Stimulated activated CD4-positive, alpha-beta T cell treated with anti-CD3 and anti-CD28 coated beads, Interleukin-1b, Interleukin-23, amount 100 ng/mL, for 4 hours (primary cell): ENCODE measurements at places on chromosomes 13 and 19.
A peak's percentile ranks its signal among the peaks of the same experiment; 100 is the strongest.

GRCh38 chr13:101529422-101529821 is 76.9 kb downstream of the ITGBL1 start:
- no peak for DNase-seq

GRCh38 chr13:41520016-41520659 is 62.8 kb downstream of the RGCC start:
- no peak for DNase-seq

DNA sequence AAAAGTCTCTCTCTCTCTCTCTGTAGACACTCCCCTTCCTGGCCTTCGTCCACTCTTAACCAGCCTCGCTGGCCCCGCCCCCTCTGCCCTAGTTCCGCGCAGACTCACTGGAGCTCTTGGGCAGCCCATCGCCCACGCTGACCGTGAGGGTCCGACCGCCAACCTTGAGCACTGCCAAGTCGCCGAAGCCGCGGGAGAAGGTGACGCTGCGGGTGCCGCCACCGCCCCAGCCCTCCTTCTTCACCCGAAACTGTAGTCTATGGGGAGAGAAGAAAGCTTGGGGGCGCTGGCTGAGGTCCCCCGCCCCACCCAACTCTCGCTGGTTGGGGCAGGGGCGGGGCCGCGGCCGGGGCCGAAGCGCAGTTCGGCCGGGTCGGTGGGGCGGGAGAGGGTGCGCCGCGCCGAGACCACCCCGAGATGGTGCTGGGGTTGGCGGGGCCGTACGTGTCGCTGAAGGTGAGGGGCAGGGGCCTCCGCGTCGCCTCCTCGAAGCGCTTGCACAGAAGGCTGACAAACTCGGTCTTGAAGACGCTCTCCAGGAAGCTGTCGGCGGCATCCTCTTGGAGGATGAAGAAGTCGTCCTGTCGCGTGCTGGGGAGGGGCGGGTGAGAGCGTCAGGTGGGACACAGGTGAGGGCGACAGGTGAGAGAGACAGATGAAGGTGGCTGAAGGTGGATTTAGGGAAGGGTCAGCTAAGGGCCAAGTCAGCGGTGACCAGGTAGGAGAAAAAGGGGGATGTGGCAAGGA is 12.6 kb upstream of the ZNF414 start:
- DNase-seq: no peak

- DNase-seq: no peak
Observed at GRCh38 chr13:113288880-113289279, 8.2 kb upstream of the LAMP1 start.

- DNase-seq: no peak
Observed at GRCh38 chr19:29189033-29189360, 24.0 kb downstream of the UQCRFS1 start.

GRCh38 chr13:113959198-113959597 is 14.7 kb downstream of the C13orf46 start:
- DNase-seq: no peak

DNA sequence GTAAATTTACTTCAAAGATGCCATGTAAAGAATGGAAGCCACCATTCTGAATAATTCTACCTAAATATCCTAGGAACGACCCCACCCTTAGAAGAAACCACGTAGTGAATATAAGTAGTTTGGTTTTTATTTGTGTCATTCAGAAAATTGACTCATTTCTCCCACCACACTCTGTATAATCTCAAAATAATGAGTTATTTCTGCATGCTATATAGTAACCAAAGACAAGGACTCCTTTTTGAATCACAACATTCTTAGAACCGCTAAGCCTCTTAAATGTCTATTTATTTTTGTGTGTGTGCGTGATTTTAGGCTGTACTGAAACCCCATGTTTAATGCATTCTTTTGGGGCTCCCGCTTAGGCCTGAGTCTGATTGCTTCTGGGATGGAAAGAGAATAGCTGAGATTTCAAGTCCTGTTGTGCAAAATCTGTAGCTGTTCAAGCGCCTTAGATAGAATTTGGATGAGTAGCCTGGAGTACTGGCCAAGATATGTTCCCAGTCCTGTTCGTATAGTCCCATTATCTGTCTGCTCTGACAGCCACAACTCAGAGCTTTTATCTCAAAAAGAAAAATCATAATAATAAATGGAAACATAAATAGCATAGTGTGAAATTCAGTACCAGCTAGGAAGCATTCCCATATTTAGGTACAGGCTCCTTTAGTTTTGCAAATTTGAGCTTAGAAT is 532.4 kb upstream of the NBEA start:
- DNase-seq: no peak

DNA sequence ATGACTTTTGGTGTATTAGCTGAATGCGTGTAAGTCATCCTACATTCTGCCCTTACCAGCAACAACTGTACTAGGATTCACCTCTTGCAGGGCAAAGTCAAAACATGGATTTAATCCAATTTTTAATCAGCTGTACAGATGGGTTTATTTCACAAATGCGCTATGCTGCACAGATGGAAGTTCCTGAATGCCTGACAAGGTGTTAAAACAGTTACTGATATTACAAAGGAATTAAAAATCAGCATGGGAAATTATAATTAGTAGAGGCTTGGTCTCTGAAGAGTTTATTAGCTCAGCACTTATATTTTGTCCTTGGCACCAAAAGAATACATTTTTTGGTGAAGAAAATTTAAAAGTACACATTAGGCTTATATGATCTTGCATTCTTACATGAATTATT is 448.9 kb downstream of the PCDH9 start:
- DNase-seq: no peak

- DNase-seq: no peak
Observed at GRCh38 chr13:106597749-106598395, 29.9 kb upstream of the ARGLU1 start.

GRCh38 chr13:100809129-100809390 is 134.5 kb upstream of the TMTC4 start:
- DNase-seq: no peak

DNA sequence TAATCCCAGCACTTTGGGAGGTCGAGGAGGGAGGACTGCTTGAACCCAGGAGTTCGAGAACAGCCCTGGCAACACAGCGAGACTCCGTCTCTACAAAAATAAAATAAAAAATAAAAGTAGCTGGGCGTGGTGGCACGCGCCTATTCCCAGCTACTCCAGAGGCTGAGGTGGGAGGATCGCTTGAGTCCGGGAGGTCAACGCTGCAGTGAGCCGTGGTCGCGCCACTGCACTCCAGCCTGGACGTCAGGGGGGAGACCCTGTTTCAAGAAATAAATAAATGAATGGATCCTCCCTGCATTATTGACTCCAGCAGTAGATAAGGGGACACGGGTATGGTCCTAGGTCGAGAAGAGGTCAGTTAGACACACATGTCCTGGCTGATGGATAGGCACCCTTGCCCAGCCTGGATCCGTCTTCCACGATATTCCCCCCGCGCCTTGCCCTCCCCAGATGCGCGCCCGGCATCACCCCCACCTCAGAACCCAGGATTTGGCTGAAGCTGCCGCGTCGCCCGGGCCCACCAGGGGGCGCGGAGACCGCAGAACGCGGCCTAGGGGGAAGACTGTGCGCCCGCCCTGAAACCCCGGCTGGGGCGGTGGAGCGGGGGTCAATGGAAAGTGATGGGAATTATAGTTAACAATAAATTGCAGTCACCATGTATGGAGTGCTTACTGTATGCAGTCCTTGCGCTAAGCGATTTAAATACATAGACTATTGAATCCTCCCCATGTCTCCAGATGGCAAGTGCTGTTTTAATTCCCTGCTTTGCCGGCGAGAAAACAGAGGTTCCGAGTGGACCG is 2.1 kb upstream of the HOOK2 start:
- peak; percentile 83 for DNase-seq

DNA sequence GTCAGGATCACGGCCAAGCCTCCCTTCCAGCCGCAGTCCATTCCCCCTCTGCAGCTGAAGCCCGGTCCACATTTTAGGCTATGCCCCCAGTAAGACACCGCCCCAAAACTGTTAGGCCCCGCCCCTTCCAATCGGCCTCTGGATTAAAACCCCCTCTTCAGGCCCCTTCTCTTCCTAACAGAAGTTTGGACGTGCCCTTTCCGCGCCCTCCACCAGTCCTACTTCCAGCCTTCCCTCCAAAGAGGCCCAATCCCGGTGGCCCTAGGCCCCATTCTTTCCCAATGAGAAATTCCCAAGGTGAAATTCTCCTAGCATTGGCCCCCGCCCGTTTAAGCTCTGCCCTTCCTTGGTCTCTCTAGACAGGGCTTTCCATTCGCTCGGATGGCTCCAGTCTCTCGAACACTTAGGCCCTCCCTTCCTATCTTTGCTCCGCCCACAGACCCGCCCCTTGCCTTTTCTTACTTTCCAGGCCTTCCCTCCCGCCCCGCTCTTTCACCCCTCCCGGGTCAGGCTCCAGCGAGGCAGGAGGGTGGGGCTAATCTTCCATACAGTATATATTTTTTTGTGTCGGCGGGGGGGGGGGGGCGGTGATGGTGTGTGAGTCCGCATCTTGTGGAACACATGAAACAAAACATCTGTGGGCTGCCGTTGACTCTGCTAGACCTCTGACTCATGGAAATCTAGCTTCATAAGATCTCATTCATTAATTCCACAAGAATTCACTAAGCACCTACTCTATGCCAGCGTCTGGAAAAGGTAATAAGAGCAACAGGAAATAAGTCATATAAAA is 13.6 kb downstream of the LTBP4 start:
- DNase-seq: peak; percentile 97

GRCh38 chr13:111316161-111316730 is 4.2 kb upstream of the TEX29 start:
- DNase-seq: no peak

DNA sequence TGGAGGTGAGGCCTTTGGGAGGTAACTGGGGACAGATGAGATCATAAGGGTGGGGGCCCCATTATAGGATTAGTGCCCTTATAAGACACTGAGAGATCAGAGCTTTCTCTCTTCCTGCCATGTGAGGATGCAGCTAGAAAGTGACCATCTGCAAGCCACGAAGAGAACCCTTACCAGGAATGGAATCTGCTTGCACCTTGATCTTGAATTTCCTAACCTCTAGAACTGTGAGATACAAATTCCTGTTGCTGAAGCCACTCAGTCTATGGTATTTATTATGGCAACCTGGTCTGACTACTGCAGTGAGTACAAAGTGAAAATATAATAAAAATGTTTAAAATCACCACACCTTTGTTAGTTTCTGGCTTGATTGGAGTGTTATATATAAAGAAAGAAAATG is 388.0 kb downstream of the LMO7 start:
- no peak for DNase-seq

DNA sequence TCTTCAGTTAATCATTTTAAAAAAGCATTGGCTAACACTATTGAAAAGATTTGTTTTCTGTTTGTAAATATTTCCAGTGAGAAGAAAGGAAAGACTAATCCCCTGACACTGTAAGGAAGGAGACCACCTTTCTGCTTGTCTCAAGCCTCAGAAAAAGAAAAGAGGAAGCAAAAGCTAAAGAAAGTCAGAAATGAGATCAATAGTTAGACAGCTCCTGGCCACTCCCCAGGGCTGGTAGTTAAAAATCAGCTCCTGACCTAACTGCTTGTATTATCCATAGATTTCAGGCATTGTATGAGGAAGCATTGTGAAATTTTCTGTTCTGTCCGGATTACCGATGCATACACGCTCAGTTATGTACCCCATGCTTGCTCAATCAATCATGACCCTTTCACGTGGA is 76.6 kb downstream of the ZNF486 start:
- DNase-seq: no peak

DNA sequence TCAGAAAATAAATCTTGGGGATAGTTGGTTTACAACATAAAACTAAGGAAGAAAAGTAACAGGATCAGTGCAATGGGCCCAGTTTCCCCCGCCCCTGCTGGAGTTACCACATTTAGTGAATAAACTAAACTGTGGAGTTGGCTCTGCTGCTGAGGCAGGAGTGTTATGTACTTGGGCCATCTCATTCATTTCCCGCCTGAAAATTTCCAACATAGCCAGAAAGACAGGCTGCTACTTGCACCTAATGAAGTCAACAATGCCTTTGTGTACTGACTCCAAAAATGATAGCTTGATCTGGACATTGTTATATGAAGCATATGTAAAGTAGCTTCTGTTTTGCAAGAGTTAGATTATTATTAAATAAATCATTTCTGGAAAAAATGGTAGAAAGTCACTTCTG is 7.9 kb upstream of the RNASEH2B start:
- DNase-seq: no peak

DNA sequence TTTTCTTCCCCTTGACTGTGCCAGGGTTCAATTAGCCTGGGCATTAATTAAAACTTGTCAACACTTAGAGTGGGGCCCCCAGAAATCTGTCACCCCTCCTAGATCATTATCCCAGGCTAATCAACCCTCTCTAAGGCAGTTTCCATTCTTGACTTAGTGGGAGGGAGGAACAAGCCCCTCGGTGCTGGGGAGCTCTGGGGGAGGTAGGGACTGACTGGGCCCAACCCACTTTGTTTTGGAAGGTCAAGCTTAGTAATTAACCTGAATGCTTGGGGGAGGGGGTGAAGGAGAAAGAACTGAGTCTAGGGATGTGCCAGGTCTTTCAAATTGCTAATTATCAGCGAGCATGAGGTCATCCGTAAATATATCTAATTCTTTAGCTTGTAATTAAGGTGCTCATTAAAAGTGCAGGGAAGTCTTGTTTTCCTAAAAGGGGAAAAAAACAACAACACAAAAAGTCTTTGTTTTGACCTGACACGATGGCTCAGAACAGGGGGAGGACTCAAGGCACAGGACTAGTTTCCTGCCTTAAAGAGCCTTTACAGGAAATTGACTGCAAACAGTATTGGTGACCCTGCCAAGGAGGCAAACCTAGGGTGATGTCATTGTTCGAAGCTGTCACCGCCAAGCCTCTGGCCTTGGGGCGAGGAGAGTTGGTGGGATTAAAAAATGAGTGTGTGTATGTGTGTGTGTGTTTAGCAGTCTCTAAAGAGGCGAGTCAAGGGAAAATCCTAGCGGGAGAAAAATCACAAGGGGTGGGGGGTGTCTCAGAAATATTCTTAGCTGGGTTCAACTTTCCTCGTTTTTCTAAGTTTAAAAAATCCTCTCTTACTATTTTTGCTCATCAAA is 19.4 kb downstream of the ACTN4 start:
- no peak for DNase-seq

GRCh38 chr19:41265395-41266153 is 1.4 kb downstream of the HNRNPUL1 start:
- DNase-seq: no peak

DNA sequence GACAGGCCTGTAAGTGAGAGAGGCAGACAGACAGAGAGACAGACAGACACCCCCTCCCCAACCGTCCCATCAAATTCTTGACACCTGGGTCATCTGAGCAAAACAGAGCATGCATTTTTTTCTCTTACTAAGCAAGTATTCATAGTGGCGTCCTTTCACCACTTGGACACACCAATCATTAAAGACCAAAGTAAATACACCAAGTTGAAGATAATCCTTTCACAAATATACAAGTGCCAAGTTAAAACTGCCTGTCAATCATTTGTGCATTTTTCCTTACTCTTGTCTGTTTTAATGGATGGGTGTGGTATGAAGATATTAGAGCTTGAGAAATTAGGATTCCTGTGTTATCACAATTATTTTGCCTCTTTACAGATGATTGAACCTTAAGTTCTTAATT is 337.3 kb downstream of the ATP8A2 start:
- no peak for DNase-seq

DNA sequence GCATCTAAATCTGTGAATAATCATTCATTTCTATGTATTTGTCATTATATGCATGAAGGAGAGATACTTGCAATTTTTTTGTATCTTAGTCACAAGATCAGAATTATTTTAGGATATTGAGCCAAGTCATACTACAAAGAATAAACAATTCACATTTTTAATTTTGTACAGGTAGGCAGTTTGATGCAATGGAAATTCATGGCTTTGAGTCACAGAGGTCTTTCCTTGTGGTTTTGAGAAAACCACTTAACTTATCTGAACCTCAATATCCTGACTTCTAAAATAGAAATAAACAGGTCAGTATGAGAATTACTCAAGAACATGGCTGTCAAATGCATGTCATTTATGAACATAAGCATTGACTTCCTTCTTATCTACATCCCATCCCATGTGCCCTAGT is 221.4 kb upstream of the SLC10A2 start:
- DNase-seq: no peak

- DNase-seq: no peak
Observed at GRCh38 chr13:106034201-106034600, 501.3 kb downstream of the EFNB2 start.
